ENCODE measurements at places on chromosomes 2 and 18.

GRCh38 chr18:56204052-56204451 lies 434.3 kb downstream of the TXNL1 start:
- DNase-seq: no peak

GRCh38 chr18:75800331-75800648 lies 372.8 kb upstream of the SMIM21 start:
- no peak for DNase-seq

- no peak for DNase-seq
Measured at GRCh38 chr2:38515155-38516074, 87.3 kb downstream of the HNRNPLL start.

GRCh38 chr2:230343747-230344146 lies 16.8 kb downstream of the SP140L start:
- no peak for DNase-seq

GRCh38 chr2:101265893-101266499 lies 13.3 kb downstream of the CNOT11 start:
- no peak for DNase-seq

DNA sequence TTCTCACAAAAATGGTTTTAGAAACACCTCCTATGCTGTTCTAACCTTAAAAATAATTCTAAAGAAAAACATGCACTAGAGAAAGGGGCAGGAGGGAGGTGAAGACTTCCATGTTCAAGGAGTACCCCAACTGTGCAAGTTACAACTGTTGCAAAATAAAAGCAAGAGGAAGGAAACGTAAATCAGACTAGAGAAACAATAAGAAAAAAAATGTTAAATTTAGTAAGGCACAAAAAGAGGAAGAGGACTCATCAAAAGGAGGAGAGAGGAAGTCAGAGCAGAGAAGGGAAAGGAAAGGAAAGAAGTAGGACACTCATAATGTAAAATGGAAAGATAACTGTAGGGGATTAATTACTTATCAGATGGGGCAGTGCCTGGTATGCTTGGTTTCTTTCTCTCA lies 34.1 kb downstream of the RAPH1 start:
- no peak for DNase-seq

DNA sequence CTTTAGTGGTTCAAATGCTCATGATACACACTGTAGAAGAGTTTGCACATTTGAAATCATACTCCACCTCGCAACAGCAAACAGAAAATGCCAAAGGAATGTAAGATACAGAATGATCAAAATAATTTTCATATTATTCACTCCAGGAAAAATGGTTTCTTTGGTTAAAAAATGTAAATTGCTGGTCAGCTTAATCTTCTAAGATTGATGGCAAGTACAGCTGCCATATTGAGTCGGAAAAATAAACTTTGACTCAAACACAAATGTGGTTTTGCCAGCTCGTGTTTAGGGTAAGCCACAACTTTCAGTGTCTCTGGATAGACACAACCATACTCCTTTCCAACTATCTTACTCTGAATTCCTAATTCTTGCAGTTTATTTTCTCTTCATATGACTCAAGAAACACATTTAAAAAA lies 154.9 kb upstream of the SMIM21 start:
- no peak for DNase-seq

- no peak for DNase-seq
Measured at GRCh38 chr2:177519534-177520115, 127.1 kb downstream of the AGPS start.

DNA sequence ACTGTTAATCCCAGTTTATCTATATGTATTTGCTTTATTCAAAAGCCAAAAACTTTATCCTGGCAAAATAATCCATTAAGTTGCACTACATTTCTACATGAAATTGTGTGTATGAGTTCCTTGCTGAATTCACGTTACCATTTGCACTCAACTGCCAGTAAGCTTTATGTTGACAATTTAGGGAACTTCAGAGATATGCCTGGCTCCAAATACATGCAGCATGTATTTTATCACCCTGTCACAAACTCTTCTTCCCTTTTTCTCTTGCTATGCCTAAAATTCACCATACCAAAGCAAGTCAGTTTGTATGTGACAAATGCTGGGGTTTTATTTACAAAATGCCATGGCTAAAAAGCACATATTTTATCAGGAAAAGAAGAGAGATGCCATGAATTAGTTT lies 157.6 kb upstream of the CDH2 start:
- no peak for DNase-seq

DNA sequence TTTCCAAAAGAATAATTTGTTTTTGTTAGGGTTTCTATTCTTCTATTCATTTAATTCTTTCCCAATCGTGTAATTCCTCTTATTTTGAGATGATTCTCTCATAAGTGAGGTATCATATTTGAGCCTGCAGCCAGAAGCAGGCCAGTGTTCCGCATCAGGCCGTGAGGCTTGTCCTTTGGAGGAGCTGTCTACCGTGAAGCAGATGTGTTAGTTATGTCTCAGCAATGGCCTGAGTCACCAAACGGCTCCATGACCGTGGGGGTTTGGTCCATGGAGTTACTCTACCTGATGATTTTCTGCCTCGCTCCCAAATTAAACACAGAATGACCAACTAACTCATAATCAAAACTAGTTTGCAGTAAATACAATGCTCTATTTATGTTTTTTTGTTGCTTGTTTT lies 64.2 kb upstream of the TMEM87B start:
- DNase-seq: no peak

DNA sequence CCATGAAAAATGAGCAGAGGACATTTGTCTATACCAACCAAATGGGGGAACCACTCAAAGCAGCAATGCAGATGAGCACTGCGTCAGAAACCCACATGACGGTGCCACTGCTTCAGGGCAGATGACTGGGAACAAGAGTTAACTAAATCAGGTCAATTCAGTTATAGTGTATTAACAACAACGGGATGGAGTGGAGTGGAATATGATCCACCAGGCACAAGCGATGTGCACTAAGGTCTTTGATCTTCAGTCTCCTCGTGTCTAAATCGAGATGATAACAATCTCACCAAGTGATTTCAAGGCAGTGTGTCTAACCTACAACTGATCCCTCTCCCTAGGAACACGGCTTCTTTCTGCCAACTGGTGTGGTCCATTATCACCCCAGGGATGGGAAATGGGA lies 269.0 kb downstream of the RAD51AP2 start:
- no peak for DNase-seq

GRCh38 chr2:160700021-160700814 lies 206.6 kb upstream of the RBMS1 start:
- no peak for DNase-seq

- no peak for DNase-seq
Measured at GRCh38 chr2:127735537-127736399, 34.5 kb downstream of the SFT2D3 start.

DNA sequence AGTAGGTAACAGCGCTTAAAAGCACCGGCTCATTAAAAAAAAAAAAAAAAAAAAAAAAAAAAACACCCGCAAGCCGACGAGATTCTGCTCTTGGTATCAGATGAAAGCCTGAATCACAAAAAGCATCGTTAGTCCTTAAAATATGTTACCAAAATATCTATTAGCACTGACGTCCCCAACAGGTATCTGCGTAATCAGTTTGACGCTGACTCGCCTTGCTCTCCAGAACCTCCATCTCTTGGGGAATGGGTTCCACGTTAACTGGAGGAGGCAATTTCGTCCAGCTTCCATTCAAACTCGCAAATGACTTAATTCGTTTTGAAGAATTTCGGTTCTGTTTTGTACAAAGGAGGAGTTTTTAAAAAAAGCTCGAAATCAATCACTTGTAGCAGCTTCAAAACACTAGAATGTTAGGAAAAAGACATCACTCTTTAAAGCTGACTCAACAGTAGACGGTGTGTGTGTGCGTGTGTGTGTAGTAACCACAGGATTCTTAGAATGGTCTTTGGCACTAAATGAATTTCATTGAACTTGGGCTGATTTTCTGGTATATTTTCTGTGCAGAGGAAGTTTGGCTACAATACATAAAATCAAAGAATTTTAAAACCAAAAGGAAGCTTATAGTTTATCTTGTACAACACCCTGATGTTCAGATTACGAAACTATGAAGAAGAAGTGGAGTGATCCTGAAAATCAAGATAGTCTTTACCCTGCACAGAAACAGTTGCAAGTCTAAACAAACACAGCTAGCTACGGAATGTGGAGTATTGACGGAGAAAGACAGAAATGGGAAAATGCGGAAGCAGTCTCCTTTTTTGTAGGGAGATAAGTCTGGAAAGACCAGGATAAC lies 1.1 kb upstream of the PGAP1 start:
- no peak for DNase-seq

Data from activated CD8-positive, alpha-beta memory T cell treated with anti-CD3 and anti-CD28 coated beads for 1 hour (primary cell).